Sciatic nerve (tissue), 2 donors: ENCODE measurements at places on chromosomes 1 and 21.

GRCh38 chr1:108817016-108817415 lies 39.9 kb downstream of the AKNAD1 start:
- DNase-seq = peak; percentile 84

DNA sequence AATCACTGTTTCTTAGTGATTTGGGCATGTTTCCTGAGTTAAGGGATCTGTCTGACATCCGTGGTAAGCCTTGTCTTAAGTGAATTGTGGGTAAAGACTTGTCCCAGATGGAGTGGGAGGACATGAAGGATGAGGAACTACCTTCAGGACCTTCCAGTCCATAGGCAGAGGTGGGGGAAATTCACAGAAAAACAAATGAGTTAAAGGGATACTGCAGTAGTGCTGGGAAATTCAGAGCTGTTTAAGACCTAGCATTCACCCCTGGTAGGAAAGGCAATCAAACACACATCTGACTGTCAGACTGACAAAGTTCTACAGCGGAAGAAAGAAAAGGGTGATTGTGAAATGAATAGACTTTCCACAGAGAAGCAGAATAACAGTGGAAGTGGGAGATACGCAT lies 3.0 kb downstream of the GNAT2 start:
- no peak for DNase-seq

- DNase-seq = no peak
Observed at GRCh38 chr1:24027838-24028468, 47.8 kb upstream of the SRSF10 start.

- no peak for DNase-seq
Observed at GRCh38 chr1:78143673-78144072, 97.9 kb downstream of the GIPC2 start.

GRCh38 chr1:181064011-181064623 lies 24.4 kb upstream of the IER5 start:
- no peak for DNase-seq

DNA sequence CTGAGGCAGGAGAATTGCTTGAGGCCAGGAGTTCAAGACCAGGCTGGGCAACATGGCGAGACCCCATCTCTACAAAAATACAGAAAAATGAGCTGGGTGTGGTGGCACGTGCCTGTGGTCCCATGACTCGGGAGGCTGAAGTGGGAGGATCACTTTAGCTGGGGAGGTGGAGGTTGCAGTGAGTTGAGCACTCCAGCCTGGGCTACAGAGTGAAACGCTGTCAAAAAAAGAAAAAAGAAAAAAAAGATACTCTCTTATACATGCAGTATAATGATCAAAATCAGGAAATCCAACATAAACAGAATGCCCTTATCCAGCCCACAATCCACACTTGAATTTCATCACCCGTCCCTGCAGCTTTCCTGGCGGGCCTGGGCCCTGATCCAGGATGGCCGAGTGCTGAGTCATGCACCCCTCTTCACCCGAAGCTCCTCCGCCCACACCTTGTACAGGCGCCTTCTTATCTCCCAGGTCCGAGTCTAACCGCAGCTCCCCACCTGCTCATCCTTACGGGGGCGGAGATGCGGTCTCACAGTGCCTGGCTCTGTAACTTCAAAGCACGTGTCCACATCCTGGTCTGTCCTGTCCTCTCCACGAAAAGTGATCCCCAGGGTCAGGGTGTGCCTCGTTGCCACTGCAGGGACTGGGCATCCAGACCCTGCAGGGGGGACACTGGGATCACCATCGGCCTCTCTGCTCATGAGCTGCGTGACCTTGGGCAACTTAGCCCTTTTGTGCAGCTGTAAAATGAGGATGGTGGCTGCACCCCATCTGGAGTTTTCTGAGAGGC lies 120.2 kb upstream of the SLC45A1 start:
- DNase-seq = peak; percentile 71

- no peak for DNase-seq
Observed at GRCh38 chr1:229379846-229380245, 37.0 kb upstream of the CCSAP start.

- DNase-seq = no peak
Observed at GRCh38 chr1:93999840-94000415, 90.7 kb upstream of the GCLM start.

DNA sequence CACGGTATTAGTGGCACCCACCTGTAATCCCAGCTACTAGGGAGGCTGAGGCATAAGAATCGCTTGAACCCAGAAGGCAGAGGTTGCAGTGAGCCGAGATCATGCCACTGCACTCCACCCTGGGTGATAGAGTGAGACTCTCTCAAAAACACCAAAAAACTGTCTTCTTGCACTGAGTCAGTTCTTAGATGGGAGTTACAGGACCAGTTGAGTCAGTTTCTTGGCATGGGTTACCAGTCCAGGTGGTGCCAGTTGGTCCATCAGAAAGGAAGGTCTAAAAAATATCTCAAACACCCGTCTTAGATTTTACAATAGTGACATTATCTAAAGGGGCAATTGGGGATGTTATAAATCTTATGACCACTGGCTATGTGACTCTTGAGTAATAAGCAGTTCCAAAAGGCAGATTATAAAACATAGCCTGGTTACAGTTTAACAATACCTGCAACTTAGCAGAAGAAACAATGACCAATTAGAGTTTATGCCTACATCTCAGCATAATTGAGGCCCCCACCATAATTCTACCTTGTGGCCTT lies 206.9 kb upstream of the FGGY start:
- DNase-seq = no peak

GRCh38 chr1:157622471-157622870 lies 24.6 kb upstream of the FCRL4 start:
- DNase-seq = no peak

- DNase-seq = no peak
Observed at GRCh38 chr1:199015799-199016198, 377.0 kb downstream of the PTPRC start.

- DNase-seq = no peak
Observed at GRCh38 chr1:26782521-26783212, 5.1 kb upstream of the PIGV start.
